Testis (tissue), 5 donors: ENCODE measurements at places on chromosomes 6 and 20.

DNA sequence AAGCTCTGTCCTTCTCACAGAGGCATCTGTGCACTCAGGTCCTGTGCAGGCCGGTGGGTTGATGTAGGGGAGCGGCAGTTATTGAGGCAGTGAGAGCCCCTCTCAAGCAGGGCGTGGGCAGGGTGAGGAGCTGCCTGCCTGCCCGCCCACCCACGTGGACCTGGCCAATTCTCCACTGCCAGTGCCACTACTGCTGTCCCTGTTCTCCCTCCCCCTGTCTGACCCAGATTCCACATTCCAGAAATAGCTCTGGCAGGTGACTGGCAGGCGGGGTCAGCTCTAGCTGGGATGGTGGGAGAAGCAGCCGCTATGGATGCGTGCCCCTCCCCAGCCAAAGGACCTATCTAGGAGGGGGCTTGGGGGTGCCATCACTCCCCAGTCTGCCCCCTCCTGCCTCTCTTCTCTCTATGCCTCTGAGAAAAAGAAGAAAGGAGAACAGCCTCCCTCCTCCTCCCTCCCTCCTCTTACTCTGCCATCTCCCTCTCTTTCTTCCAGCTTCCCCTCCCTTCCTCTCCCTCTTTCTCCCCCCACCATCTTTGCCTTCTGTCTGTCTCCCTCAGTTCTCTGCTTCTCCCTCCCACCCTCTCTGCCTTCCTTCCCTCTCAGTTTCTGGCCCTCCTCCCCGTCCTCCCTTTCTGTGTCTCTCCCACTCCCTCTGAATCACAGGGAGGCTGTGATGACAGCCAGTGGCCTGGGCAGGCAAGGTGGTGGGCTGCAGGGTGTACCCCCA, 86.5 kb upstream of the MYL9 start:
- DNase-seq: peak; percentile 79

GRCh38 chr6:6570929-6571671, 17.4 kb upstream of the LY86 start:
- no peak for DNase-seq

GRCh38 chr6:15752820-15753219, 90.0 kb upstream of the DTNBP1 start:
- peak; percentile 31 for DNase-seq

DNA sequence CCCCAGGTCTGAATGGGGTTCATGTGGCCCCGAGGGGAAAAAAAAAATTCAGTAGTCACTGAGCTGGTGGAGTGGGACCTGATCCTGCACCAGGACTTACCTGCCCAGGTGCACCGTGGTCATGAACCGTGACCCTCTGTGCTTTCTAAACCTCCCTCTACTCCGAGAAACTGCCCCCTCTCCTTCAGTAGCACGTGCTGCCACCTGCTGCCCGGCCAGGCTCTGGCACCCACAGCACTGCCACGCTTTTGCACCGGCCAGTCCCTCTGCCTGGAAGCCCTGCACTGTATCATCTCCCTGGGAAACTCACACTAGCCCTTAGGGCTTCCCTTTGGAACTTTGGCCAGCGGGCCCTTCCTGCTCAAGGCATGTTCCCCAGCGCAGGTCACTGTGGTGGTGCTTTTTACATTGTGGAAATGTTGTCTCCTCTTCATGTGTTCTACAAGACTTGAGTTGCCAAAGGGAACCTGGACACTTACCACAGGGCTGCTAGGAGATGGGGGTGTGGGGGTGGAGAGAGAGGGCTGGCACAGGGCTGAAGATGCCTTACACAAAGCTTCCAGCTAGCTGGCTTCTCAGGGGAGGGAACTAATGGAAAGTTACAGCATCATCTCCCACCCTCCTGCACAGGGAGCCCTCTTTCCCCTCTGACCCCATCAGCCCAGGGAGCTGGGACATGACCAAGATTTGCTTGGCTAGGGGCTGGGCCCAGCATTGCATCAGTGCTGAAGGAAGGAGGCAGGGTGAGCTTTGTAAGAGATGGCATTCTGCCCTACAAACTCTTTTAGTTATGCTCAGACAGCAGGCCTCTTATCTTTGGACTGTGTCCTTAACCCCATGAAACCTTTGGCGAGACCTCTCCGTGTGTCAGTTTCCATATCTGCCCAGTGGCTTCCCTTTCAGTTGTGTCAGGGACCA, 2.5 kb upstream of the PTPRT start:
- peak; percentile 52 for DNase-seq

DNA sequence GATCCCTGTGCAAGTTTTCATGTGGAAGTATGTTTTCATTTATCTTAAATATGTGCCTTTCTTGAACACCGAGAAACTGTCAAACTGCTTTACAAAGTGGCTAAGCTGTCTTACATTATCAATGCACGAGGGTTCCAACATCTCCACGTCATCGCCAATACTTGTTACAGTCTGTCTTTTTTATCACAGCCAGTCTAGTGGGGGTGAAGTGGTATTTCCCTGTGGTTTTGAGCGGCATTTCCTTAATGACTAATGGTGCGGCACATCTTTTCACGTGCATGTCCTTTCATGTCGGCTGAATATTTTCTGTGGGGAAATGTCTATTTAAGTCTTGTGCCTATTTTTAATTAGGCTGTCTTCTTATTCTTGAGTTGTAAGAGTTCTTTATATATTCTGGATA, 280.4 kb downstream of the FOXC1 start:
- no peak for DNase-seq

- no peak for DNase-seq
Observed at GRCh38 chr6:166244353-166245045, 63.7 kb downstream of the PRR18 start.

DNA sequence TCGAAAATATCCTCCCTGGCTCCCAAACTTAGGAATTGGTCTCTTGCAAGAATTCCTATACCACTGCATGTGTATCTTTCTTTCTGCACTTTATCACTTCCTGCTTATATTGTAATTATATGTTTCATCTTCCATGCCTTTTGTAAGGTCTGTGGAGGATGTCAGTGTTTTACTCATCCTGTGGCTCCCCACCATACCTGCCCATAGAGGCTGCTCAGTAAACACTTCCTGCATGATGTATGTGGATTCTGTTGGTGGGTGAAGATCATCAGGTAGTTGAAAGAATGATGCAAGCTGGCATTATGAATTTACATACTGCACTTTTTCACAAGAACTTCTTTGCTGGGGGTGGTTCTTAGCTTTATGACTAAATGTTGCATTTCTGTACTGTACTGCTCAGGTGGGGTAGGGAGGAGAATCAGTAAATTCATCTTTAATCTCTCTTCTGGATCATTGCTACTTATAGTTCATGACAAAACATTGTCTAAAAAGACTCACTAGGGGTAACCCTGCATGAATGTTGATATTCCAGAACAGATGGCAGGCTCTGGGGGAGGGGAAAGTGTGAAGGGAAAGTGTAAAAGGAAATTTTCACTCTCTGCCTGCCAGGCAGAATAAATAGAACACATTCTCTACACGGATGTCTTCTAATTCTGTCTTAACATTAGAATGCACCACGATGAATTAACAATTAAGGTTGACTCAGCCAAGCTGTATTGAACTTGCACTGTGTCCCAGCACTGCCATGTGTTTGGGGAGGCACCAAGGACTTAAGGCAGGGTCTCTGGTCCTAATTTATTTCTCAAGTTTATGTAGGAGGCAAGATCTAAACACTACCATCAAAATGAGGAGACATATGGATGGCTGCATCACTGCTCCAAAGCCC, 36.0 kb upstream of the KLHL31 start:
- DNase-seq: no peak

DNA sequence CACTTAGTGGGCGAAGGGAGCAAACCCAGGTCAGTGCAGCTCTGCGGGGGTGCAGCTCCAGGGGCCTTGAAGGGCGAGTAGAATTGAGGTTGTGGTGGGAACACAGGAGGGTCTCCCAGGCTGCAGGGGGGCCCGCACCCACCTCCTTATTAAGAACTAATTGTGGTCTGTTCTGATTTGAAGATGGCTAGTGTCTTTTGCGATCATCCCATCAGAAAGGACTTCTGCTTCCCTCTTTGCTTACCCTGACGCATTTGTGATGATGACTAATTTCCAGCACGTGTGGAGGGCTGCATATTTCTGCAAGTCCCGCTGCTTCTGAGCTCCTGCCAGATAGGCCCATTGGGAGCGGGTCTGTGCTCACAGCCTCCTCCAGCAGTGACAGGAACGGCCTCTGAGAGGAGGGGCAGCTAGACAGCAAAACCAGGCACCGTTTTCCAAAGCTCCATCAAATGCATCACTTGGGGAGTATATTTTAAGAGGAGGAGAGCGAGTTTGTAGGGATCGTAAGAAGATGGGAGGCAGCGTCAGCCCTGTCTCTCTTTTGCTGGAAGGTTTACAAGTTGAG, 268.9 kb downstream of the CDH4 start:
- no peak for DNase-seq

DNA sequence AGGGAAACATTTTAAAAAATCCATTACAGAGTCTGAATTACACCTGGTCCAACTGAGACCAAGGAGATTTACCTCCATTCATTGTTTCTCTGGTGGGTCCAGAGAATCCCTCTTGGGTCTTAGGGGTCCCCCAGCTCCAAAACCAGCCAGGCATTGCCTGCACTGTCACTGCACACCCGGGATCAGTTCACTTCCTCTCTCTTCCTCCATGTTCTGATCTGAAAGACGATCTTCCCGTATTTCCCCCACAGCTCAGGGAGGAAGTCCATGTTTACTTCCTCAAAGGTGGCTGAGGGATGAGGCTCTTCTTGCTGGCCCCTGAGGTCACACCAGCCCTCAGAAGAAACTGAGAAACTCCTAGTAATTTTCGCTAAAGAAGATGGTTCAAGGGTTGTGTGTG, 159.7 kb downstream of the BMP7 start:
- no peak for DNase-seq

DNA sequence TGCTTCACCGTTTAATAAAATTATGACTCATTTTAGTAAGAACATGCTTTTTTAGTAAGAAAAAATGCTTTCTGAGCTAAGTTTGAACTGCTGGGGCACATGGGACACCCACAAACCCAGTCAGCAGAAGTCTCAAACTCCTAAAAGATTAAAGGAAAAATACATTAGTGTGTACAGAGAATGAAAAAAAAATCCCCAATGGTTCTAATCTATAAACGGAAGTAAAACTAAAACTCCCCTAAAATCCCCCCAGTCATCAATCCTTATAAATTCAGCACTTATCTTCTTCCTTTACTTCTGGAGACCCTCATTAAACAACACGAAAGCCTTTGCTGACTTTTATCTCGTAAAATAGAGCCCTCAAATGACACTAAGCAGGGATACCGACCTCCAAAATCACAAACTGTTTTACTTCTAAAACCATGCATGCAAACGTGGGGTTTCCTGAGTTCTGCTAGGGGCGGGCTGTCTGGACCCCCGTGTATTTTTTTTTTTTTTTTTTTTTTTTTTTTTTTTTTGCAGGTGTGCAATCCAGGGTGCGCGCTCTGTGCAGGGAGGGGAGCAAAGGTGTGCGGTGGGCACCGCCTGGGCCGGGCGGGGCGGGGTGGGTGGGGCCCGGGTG, 1.1 kb upstream of the MYB start:
- no peak for DNase-seq

GRCh38 chr20:60787276-60787675, 464.8 kb upstream of the CDH4 start:
- no peak for DNase-seq

DNA sequence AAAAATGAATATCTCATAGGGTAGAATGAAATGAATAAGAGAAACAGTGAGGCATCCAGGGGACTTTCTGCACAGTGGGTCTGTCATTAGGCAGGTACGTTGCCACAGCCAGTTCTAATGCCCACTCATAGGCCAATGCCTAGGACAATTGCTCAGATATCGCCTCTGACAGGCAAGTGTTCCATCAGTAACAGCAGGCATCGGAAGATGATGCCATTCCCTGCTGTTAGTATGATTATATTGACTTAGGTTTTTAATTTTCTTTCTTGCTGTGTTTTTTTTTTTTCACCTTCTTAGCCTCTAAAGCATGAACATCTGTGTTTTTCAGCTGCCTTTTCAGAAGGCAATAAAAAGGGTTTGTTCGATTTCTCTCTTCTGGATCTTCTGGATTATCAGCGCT, 90.7 kb downstream of the PRL start:
- no peak for DNase-seq

GRCh38 chr6:6900569-6901204, 207.1 kb upstream of the RREB1 start:
- no peak for DNase-seq

GRCh38 chr6:53192682-53193188, 44.1 kb upstream of the GCM1 start:
- DNase-seq: peak; percentile 78

DNA sequence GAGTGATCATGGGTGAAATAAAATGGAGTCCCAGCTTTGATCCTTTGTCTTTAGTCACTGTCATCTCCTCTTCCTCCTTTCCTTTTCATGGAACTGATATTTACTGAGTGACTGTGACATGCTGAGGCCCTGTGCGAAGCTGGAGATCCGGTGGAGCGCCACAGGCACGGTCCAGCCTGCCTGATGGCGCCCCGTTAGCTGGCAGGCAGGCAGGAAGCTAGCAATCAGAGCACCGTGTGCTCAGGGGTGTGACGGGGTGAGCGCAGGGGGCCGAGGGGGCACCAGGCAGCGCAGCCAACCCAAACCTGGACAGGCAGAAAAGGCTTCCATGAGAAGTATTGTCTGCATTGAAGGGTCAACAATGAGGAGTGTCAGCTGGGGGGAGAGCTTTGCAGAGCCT, 100.2 kb upstream of the AKAP12 start:
- DNase-seq: no peak

- no peak for DNase-seq
Observed at GRCh38 chr6:127518710-127519468, at the start of gene MTCL3. TSS of gene MTCL3 (minus strand) at chr6:127519335.

DNA sequence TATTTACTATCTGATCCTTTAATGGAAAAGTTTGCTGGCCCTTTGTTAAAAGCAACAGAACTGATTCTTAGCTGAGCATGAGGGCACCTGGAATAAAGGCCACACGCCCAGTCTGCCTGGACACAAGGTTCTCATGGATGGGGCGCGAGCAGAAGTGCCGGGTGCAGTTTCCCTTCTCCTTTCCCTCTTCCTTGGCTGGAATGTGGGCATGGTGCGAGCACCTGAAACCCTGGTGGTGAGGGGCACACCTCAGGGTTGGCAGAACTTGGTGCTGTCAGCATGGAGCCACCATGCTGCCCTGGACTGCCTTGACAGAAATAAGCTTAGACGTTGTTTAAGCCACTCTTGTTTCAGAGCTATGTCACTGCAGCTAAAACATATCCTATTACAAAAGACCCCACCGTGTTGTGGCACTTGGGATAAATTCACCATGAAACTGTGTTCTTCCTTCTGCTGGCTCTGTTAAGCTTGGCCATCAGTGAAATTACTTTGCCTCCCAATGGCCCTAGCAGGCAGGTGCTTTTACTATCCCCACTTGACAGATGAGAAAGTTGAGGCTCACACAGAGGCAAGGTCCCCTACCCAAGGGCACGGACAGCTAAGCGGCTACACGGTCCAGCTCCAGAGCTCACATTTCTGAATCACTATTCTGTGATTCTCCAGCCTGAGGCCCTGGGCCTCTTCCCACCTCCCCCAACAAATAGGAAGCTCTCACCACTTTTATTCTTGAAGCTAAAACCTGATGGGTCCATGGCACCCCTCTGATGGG, 115.9 kb downstream of the PREX1 start:
- no peak for DNase-seq
